ENCODE measurements at places on chromosomes 4 and X.

DNA sequence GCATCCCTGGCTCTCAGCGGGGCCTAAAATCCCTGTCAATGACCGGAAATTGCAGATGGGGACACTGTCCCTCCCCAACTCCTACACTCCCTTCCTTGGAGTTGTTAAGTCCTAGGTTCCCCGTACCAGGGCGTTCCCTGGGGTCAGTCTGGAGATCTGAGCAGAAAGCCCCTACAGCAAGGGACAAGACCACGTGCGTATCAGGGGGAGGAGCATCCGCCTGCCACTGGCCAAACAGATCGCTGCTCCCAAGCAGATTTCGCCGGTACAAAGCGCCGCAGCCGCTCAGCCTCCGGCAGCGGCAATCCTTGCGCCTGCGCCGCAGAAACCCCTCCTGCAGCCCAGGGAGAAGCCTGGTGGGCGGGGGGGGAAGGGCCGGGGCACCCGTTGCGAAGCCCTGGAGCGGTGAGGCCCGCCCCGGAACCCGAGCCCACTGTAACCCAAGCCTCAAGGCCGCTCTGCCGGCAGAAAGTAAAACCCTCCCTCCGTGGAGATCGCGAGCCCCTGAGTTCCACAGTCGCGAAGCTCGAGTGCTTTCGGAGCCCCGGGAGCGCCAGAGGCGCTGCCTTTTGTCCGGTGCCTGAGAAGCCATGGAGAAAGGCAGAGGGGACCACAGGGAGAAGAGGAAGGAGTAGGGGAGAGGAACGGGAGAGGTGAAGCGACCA is 2.7 kb downstream of the CRMP1 start:
- DNase-seq = no peak

- no peak for DNase-seq
Observed at GRCh38 chr4:147371661-147372060, 109.2 kb upstream of the EDNRA start.

GRCh38 chrX:45200741-45201234 is at the start of gene DIPK2B:
DIPK2B (minus strand) TSS chrX:45200876; CDS start chrX:45200826, 50 bp downstream.
- no peak for DNase-seq

GRCh38 chr4:41155194-41155830 is 59.0 kb downstream of the APBB2 start:
- no peak for DNase-seq

- no peak for DNase-seq
Observed at GRCh38 chr4:25863347-25863784, 578 bp upstream of the SEL1L3 start.

GRCh38 chr4:41734371-41734770 is 14.2 kb downstream of the PHOX2B start:
- no peak for DNase-seq

DNA sequence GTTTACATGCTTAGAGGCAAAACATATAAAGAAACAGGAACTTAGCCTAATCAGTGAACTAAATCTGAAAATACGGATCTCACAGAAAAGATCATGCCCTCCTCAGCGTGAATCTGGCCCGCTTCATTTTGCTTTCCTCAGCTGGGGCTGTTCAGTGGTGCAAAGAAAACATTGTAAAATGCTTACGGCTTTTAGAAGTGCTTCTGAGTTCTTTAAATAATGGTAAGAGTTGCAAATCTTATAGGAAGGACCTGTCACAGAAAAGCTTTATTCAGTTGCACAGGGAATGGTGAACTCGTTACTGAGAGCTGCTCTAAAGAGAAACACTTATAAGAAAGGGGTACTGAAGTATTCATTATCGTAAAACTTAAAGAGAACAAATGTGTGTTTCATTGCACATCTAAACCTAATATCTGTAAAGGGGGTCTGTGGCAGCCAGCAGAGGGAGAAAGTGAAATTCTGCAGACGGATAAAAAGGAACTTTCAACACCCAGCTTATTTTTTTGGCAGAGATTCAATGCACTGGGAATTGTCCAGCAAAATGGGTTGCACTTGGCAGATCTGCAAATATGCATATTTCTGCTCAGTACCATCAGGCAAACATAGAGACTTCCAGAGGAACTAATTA is 139.2 kb upstream of the ANK2 start:
- no peak for DNase-seq

DNA sequence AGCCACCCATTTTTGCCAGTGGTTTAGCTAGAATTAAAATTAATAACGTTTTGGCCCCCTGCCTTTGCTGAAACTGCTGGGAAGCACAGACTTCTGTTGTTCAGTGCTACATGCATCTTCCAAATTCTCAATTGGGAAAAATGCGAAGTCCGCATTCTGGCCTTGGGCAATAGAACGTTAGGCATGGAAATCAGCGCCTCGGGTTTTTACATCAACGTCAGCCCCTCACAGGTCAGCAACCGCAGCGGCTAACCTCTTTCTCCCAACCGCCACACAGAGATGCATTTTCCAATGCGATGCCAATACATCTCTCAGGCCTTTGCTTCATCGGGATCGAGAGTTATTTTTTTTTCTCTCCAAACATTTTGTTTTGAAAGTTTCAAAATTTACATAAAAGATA is 339.1 kb downstream of the DCHS2 start:
- DNase-seq = no peak

DNA sequence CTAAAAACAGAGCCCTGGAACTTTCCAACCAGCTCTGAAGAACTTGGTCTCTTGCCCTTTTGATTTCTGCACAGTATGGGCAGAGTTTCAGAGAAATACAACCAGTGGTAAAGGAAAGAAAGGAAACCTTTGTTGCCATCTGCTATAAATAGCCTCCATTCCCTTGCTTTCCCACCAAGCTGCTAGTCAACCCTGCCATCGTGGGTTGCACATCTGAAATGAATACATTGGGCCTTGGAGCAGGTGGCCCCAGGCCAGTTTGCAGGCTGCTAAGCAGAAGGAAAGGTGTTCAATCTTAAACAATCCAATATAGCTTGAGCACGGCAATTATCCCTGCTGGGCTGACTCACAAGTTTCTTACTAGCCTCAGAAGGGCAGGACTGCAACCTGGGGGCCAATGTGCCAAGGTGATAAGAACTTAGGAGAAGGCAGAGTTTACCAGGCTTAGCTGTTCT is 142.5 kb downstream of the PPARGC1A start:
- no peak for DNase-seq

DNA sequence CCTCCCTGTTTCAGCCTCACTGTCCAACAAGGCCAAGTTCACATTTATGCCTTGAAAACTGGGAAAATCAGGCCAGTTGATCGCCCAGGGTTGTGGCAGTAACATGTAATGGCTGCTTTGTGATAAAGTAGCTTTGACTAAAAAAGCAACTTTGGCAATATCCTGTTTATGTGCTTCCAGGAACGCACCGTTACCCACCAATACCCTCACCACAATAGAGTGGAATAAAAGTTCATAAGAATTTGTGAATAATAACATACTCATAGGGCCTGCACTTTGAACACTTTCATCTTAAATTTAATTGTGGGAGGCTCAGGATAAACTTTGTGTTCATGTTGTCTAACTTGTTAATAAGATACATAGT is 80.7 kb upstream of the MAML3 start:
- no peak for DNase-seq
